Neural progenitor cell (in vitro differentiated cells): ENCODE measurements at places on chromosomes 13 and 19.
A peak's percentile ranks its signal among the peaks of the same experiment; 100 is the strongest.

GRCh38 chr19:16527971-16528521 lies 14.2 kb downstream of the CHERP start:
- no peaks in the 10 kb centered on the region for H3K4me1 ChIP-seq
- H3K4me3 ChIP-seq: no peak overlapping the region
- peak; percentile 36 for DNase-seq
- H3K27me3 ChIP-seq: no peaks in the 10 kb centered on the region

DNA sequence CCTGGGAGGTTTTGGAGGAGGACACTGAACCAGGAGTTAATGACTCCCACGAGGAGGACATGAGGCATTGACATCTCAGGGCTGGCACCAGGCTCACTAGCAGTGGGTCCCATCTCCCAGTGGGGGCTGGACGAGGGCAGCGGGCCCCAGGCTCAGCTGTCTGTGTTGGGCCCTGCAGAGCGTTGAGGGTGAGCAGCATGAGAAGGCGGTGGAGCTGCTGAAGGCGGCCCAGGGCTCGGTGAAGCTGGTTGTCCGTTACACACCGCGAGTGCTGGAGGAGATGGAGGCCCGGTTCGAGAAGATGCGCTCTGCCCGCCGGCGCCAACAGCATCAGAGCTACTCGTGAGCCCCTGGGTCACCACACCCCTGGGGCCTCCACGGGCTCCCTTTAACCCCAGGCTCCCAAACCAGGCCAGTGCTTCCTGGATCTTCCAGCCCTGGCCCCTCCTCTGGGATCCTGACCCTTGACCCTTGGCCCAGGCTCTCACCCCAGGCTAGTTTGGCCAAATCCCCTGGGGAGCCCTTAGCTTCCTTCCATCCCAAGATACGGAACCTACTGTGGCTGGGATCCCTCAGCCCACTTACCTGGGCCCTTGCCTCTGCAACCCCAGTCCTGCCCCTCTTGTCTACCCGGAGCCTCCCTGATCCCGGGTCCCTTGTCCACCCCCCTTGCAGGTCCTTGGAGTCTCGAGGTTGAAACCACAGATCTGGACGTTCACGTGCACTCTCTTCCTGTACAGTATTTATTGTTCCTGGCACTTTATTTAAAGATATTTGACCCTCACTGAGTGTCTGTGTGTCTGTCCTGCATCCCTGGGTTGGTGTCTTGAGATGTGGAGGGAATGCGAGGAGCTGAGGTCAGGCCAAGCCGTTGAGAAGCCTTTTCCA lies 1.0 kb downstream of the C19orf73 start:
- H3K36me3 ChIP-seq: no peaks in the 10 kb centered on the region
- H3K27me3 ChIP-seq: peaks cover 46% of the 10 kb centered on the region
- H3K4me3 ChIP-seq: peak overlapping the region; percentile 61

DNA sequence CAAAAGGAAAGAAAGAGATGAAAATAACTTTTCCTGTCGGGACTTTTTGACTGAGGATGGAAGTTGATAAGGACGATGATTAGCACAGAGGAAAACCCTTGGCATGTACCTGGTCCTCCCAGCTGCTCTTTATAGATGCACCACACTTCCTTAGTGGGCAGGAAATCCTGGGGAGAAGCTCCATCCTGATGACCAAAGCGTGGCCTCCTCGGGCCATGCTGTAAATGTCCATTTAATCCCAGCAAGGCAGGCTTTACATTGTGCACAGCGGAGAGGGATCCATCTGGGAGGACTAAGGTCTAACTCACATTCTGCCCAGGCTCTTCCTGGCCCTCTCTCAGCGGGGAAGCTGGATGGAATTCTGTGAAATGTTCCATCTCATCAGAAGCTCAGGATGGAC lies 113.5 kb downstream of the COL4A2 start:
- peaks cover 5% of the 10 kb centered on the region for H3K4me1 ChIP-seq
- no peaks in the 10 kb centered on the region for H3K27me3 ChIP-seq
- no peak for DNase-seq
- no peak overlapping the region for H3K27ac ChIP-seq
- H3K36me3 ChIP-seq: no peaks in the 10 kb centered on the region
- H3K4me3 ChIP-seq: no peak overlapping the region

GRCh38 chr13:43159026-43159461 lies 135.7 kb downstream of the DNAJC15 start:
- no peaks in the 10 kb centered on the region for H3K4me1 ChIP-seq
- H3K27me3 ChIP-seq: no peaks in the 10 kb centered on the region
- no peaks in the 10 kb centered on the region for H3K36me3 ChIP-seq
- H3K27ac ChIP-seq: no peak overlapping the region
- DNase-seq: no peak

- H3K27me3 ChIP-seq: no peaks in the 10 kb centered on the region
- no peak overlapping the region for H3K27ac ChIP-seq
- DNase-seq: no peak
- H3K4me1 ChIP-seq: no peaks in the 10 kb centered on the region
- H3K36me3 ChIP-seq: no peaks in the 10 kb centered on the region
These were observed 97.2 kb downstream of the SUCLA2 start for GRCh38 chr13:47903836-47904235.

GRCh38 chr19:11247391-11247790 lies 8.0 kb downstream of the ANGPTL8 start:
- H3K27ac ChIP-seq: no peak overlapping the region
- H3K27me3 ChIP-seq: no peaks in the 10 kb centered on the region
- H3K4me1 ChIP-seq: no peaks in the 10 kb centered on the region
- DNase-seq: no peak

DNA sequence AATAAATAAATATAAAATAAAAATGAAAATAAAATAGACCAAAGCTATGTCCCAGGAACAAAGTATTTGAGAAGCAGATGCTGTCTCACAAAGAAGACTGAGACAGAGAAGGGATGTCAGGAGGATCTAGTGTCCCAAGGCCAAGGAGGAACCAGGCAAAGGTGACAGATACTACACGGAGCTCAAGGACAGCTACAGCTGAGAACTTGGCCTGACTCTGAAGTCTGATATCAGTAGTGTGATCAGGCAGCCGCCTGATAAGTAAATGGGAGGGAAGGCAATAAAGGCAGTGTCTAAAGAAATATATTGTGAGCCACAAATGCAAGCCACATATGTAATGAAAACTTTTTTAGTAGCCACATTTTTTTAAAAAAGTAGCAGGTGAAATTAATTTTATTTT lies 20.4 kb upstream of the NANOS3 start:
- peaks cover 4% of the 10 kb centered on the region for H3K27me3 ChIP-seq
- no peak overlapping the region for H3K27ac ChIP-seq
- no peak for DNase-seq

DNA sequence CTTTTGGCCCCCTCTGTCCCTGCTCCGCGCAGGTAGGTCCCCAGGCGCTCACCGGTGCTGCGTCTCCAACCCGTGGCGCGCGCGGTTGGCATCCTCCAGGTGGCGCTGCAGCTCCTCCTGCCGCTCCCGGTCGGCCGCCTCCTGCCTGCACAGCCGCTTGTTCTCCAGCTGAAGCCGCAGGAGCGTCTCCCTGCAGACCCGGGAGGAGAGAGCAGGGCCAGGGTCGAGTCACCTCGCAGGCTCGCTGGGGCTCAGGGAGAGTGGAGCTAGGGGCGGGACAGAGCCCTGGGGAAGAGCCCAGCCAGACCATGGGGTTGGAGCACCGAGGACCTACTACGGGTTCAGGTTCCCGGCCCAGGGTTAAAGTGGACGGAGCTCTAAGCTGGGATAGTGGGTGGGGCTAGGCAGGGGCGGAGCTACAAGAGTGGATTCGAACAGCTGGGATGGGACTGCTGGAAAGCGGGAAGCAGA lies 9.3 kb downstream of the HOOK2 start:
- H3K27me3 ChIP-seq: peaks cover 4% of the 10 kb centered on the region
- DNase-seq: peak; percentile 87
- peaks cover 3% of the 10 kb centered on the region for H3K4me1 ChIP-seq
- peak overlapping the region; percentile 58 for H3K4me3 ChIP-seq
